ENCODE measurements at places on chromosomes 4 and X.
A peak's percentile ranks its signal among the peaks of the same experiment; 100 is the strongest.

GRCh38 chr4:43481526-43481925 lies 589.0 kb downstream of the GRXCR1 start:
- DNase-seq: no peak

DNA sequence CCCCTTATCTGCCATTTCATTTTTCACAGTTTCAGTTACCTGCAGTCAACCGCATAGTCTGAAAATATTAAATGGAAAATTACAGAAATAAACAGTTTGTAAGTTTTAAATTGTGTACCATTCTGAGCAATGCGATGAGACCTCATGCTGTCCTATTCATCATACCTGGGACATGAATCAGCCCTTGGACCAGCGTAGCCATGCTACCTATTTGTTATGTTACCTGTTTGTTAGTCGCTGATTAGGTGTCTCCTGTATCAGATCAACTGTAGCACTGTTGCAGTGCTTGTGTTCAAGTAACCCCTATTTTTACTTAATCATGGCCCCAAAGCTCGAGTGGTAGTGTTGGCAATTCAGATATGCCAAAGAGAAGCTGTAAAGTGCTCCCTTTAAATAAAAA lies 492.2 kb upstream of the AADAT start:
- no peak for DNase-seq

- no peak for DNase-seq
Observed at GRCh38 chr4:182212211-182212761, 30.9 kb upstream of the TENM3 start.

- no peak for DNase-seq
Observed at GRCh38 chr4:139840773-139841172, 175.2 kb downstream of the MGST2 start.

- DNase-seq: no peak
Observed at GRCh38 chrX:39592776-39593175, 505.0 kb downstream of the BCOR start.

DNA sequence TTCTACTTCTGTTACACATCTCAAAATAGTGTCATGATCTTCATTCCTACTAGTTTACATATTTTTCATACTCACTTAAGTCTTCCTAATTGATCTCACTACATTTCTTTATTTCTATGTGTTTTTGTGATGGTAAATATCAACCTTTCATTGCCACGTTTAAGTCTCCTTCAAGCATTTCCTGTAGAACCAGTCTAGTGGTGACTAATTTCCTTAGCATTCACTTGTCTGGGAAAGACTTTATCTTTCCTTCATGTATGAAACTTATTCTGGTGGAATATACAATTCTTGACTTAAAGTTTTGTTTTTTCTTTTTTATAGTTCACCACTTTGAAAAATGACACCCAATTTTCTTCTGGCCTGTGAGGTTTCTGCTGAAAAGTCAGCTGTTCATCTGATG lies 181.4 kb upstream of the NEIL3 start:
- no peak for DNase-seq

- no peak for DNase-seq
Observed at GRCh38 chr4:160836431-160836830, 1327.4 kb downstream of the FSTL5 start.

DNA sequence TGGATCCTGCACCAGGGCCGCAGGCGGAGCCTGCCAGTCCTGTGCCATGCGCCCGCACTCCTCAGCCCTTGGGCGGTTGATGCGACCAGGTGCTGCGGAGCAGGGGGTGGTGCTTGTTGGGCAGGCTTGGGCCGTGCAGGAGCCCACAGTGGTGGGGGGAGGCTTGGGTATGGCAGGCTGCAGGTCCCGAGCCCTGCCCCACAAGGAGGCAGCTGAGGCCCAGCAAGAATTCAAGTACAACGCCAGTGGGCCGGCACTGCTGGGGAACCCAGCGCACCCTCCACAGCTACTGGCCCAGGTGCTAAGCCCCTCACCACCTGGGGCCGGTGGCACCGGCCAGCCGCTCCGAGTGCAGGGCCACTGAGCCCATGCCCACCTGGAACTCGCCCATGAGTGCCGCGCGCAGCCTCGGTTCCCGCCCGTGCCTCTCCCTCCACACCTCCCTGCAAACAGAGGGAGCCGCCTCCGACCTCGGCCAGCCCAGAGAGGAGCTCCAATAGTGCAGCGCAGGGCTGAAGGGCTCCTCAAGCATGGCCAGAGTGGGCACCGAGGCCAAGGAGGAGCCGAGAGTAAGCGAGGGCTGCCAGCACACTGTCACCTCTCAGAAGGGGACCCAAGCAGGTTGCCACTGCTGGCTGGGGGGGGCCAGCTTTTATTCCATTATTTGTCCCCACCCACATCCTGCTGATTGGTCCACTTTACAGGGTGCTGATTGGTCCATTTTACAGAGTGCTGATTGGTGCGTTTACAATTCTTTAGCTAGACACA lies 339.0 kb upstream of the KLF3 start:
- DNase-seq: no peak

GRCh38 chrX:97224148-97224547 lies 340.4 kb downstream of the RPA4 start:
- DNase-seq: no peak

- no peak for DNase-seq
Observed at GRCh38 chr4:40334591-40335524, at the start of gene CHRNA9. TSS of gene CHRNA9 (plus strand) at chr4:40335333. CDS start at chr4:40335468, 135 bp downstream.

DNA sequence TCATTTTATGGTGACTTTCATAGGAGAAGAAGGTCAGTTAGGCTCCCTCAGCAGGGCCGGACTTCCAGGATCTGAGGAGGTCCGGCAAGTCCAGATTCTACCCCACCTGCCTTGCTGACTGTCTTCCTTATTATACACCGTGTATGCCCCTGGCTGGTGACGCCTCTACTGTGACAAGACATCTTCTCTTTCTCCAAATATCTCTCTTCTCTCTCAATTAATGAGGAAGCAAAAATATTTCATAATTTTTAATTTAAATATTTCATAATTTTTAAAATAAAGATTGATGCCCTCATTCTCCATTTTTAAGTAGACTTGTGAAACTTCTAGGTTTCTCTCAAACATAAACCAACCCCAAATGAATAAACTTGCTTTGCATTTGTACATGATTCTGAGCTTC lies 202.5 kb downstream of the NSUN7 start:
- no peak for DNase-seq

DNA sequence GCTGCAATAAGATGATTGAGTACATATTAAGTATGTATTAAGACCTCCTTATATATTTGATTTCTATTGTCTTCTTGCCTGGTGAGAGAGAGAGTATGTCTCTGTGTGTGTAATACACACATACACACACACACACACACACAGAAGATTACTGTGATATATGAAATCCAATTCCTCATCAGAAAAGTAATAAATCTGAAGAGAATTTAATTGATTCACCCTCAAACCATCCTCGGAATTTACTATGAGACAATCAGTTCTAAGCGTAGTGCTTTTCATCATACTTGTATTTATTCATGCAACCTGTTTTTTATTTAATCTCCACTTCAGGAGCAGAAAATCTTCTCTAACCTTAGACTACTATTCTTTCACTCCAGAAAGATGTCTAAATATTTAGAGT lies 62.3 kb upstream of the TLL1 start:
- no peak for DNase-seq

DNA sequence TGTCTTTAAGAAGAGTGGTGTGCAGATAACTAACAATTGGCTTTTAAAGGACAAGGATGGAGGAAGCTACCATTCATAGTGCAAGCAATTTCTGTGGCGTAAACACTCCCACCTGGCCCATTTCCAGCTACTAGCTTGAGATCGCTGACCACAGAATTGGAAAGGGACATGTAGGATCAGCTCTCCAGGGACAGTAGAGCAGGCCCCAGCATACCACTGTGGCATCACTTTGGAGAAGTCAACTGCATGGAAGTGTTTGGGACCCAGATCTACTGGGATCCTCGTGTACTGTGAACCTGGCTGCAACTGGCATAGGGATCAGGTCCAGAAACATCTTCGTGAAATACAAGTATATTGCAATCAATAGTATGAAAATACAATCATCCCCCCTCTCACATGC lies 515.0 kb downstream of the INPP4B start:
- DNase-seq: no peak

GRCh38 chrX:82458207-82458754 lies 1049.8 kb upstream of the POU3F4 start:
- DNase-seq: no peak

- no peak for DNase-seq
Observed at GRCh38 chr4:168487282-168488035, 7.2 kb upstream of the DDX60L start.

DNA sequence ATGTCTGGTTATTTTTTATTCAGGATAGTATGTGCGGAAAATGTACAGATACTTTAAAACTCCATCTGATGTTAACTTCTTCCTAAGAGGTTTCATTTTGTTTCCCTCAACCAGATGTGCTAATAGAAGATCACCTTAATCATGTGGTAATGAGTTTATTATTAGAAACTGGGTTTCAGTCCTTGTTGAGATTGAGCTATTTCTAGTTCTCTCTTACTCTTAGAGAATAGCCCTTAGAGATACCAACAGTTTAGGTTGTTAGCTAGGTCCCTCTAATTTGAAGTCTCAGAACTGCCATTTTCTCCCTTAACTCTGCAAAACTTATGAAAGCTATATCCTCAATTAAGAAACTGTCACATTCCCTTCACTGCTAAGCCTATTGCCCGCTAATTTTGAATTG lies 13.0 kb downstream of the FAM47A start:
- no peak for DNase-seq

DNA sequence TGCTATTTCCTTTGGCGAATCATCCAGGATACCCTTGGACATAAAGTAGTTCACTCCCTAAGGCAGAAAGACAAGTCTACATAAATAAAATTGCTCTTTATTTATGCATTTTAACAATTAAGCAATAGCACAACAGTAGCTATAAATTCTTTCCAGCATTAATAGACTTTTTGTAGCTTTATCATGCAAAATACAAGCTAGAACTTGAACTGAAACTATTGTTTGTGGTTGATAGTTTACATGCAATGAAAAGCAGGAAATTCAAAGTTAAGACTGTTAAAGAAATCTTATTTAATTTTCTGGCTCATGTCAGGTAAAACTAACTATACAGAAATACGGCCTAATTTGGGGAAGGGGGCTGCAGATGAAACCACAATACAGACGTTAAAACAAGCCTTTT lies 42.3 kb downstream of the FBXO8 start:
- DNase-seq: no peak

- DNase-seq: no peak
Observed at GRCh38 chr4:15912961-15913630, 25.4 kb downstream of the FGFBP1 start.

GRCh38 chr4:105709081-105709450 lies 482 bp downstream of the GSTCD start:
- DNase-seq: peak; percentile 56

DNA sequence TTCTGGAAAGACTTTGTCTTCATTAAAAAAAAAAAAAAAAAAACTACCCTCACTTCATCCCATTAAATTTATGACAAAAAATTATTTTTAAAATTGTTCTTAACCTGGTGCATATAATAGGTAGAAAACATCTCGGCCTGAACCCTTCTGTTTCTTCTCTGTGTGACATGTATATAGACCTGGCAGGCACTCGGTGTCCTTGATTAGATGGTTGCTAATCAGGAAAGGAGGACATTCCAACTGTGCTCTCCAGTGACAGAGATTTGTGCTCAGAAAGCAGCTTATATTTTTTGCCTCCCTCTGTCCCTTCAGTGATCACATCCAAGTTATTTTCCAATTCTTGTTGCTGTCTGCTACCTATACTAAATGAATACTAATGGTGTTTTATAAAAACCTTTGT lies 355.6 kb downstream of the CBLL2 start:
- DNase-seq: no peak

DNA sequence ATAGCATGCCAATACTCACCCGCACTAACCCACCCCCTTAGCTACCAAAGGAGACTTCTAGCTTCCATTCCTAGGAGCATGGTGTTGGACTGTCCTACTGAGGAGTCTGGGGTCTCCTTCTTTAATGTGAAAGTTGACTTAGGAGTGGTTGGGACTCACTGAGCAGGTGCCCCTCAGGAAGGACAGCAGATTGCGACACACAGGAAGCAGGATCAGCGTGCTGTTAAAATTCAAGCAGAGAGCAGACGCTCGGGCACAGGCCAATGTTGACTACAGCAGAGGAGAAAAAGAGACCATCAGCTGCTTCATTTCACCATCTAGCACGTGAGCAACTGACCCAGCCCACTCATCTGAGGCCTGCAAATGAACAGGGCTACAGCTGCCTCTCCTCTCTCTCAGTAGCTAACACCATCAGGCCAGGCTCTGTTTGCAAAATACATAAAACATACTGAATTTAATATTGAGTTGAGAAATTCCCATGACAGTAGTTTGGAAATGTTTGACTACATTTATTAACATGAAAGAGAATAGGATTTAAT lies 10.8 kb downstream of the NOX1 start:
- no peak for DNase-seq

DNA sequence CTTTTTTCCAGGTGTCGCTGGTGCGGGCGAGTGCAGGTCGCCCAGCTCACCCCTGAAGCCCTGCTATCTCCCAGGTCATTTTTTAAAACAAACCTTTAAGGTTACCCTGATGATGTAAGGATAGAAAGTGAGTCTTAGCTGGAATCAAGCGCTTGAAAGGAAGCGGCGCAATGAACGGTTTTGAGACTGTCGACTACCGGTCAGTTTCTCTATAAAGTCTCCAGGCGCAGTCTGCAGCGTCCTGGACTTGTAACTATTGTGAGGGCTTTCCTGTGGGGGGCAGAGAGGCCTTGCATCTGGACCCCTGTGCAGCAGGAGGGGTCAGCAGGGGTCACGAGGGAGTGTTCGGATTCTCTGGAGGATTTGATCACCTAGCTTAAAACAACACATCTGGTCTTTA lies 1.6 kb downstream of the KIT start:
- DNase-seq: no peak

DNA sequence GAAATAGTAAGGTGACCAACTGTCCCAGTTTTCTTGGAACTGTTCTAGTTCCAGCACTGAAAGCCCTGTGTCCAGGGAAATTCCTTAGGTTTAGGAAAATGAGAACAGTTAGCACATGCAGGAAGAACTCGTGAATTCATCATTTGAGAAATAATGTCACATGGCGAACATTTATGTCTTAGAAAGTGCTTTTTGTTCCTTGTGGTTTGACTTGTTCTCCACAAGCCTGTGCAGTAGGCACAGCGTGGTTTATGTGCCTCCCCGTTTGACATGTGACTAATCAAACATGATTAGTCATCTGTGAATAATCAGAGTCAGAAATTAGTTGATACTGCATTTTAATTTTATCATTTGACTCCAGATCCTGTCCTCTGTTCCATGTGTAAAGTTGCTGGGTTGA lies 556.0 kb upstream of the CPEB2 start:
- no peak for DNase-seq

GRCh38 chrX:100409610-100410590 lies at the start of gene PCDH19:
TSS of gene PCDH19 (minus strand) at chrX:100410273. CDS start at chrX:100408597, 1,676 bp downstream.
- peak; percentile 44 for DNase-seq

DNA sequence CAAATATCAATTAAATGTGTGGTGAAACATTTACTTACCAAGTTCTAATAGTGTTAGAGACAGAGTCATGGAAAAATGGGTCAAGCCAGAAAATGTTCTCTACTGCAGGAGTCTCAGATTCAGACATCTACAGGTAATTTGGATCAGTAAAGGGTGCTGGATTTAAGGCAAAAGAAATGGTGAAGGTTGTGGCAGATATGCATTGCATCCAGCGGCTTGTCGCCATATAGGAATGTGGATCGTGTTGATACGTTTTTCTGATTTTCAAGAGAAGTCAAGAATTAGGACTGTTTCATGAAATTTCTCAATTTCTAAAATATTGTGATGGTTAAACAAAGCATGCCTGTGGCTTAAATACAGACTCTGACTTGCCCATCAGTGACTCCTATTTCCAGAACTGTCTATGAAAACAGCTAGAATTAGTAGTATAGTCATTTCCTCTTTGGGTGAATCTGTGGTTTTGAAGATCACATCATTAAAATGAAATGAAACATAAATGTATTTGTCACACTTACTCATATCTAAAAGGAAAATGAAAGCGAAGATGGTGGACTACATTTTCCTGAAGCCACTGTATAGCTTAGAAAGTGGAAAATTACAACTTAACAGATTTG lies 110.1 kb upstream of the VEGFC start:
- DNase-seq: no peak

All from anterior cingulate cortex (tissue), 58 donors.